Erythroblast (primary cell): ENCODE measurements at places on chromosomes 11 and 22.

DNA sequence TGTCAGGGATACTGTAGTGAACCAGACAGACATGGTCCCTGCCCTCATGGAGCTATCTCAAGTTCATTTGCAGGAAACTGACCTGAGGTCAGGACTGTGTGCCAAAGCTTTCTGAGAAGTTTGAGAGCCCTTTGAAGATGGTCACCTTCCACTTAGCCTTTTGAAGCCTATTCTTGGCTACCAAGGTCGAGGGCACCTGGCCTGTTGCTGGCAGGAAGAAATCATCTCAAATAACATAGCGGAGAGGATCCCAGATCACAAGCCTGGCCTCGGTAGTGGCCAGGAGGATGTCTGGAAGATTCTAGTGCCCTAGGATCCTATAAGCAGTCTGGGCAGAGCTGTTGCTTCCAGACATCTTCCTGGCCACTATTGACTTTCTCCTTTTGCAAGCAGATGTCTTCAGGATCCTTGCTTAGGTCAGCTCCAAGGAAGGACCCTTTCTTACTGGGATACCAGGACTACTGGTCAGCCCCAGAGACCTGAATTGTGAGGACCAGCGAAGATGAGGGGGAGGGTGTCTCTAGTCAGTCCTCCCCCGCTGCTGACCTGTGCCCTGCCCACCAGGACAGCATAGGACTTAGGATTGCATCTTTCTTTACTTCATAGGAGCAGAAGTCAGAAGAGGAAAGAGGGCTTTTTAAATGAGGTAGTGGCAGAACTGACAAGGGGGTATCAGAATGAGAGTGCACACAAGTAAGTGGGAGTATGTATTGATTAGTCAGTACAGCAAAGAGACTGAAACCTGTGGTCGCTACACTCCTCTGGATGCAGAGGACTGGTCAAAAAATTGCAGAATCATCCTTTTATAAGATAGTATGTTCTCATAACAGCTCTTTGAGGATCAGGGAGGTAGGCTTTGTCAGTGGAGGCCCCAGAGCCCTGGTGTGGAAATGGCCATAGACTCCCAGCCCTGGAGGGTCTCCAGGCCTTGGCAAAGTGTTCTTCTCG lies 94.8 kb downstream of the TEAD1 start:
- DNase-seq, result no peak

DNA sequence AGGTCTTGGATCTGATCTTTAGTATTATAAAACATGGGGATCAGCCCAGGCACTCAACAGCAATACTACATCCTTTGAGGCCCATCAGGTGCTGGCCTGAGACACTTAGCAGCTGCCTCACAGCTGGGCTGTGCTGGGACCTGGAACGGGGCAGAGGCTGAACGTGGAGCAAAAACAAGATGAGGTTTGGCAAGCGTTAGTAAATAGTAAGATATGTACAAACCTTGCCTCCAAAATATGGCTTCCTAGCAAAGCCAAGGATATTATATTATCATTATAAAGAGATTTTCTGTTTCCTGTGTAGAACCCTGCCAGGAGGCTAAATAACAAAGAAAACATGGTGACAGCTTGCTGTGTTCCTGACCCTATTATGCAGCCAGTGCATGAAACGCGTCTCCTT lies 60.0 kb upstream of the SPON1 start:
- no peak for DNase-seq

DNA sequence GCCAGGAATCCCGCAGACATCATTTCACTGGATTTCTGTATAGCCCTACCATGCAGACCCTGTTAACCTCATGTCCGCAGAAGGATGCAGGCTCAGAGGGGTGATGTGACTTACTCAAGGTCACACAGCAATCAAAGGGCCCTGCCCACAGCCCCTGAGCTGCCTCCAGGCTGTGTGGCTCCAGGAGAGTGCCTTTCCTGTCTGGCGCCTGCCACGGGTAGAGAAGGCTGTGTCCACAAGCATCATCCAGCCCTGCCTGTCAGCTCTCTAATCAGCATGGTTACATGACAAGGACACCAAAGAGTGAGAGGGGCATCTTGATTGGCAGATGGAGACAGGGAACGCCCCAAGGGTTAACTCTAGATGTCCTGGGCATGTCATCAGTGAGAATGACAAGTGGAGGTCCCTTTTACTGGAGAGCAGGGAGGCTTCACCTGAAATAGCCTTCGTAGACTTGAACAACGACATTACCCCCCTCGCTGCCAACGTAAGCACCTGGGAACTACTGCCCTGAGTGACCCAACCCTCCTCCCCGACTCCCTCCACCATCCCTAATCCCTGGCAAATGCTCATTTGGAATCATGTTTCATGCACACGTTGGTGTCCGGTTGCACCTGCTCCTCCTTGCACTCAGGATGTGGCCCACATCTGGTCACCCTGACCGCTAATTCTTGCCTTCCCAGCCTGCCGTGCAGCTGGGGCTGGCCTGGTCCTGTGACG lies 6.9 kb downstream of the FGF19 start:
- no peak for DNase-seq

GRCh38 chr11:119421351-119421750 lies 1.6 kb downstream of the THY1 start:
- DNase-seq, result no peak

DNA sequence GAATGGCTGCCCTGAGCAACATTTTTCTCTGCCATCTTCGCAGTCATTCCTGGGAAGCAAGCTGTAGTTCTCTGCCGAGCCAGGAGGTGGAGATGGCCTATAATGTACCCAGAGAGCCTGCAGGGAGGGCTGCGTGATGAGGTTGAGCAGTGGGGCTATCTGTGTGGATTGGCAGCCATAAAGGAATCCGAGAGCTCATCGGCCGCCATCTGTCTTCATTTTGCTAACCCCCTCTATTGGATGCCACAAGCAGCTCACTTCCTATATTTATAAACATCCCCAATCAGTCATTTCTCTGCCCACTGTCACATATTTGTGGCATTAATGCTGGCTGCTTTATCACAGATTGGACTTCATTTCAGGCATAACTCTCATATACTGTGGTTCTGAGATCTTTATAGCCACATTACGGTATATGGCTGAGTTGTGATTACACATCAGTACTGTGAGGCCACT lies 209.5 kb downstream of the NTM start:
- no peak for DNase-seq

DNA sequence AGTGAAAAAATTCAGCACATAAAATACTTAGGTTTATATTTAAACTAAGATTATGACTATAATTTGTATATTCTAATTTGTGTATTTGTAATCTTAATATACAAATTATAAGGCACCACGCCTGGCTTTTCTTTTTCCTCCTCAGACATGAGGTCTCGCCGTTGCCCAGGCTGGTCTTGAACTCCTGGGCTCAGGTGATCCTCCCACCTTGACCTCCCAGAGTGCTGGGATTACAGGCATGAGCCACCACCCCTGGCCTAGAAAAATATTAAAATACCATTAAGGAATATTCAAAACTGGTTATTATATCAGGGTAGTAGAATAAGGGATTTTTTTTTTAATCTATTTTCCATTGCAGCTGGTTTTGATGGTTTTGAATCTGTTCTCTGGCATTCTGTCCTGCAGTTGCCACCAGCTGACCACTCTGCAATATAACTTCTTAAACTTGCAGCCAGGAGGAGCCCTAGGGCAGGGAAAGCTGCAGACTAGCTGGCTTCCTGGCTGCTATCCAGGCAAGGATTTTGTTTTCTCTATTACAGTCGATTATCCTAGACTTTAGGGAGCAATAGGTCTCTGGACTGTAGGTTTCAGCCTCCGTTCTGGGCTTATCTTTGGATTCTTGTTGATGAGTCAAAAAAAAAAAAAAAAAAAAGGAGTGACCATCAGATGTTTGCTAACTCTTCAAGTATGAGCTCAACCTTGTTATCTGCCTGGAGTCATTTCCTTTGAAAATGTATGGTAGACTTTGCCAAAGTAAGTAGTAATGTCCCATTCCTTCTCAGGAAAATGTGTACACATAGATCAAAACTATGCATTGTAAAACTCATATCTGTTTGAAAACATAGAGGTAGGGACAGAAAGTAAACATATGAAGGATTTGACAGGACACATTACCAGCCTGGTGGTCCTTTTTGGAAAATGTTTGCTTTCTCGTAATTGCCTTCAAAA lies 13.2 kb downstream of the POLA2 start:
- DNase-seq, result peak; percentile 88

- DNase-seq, result no peak
Observed at GRCh38 chr11:113281052-113281725, 33.2 kb upstream of the TTC12 start.

DNA sequence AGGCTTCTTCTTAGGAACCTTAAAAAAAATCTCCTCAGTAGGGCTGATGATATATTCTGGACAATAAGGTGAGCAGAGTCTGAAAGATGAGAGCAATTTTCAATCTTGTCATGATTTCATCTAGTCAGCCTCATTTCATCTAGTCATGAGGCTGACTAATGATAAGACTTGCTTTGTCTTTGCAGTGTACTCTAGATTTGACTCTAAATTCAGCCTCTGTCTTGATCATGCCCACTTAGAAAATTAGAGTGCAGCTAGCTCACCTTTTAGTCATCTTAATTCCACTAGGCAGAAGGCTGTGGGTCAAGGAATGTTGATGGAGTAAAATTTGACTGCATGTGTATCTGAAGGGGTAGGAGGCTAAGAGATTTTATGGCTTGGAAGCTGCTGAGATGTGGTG lies 5.5 kb downstream of the EHF start:
- DNase-seq, result no peak

GRCh38 chr11:130037881-130038585 lies 31.7 kb upstream of the APLP2 start:
- no peak for DNase-seq

GRCh38 chr11:68181719-68182451 lies 31.2 kb downstream of the KMT5B start:
- DNase-seq, result no peak

DNA sequence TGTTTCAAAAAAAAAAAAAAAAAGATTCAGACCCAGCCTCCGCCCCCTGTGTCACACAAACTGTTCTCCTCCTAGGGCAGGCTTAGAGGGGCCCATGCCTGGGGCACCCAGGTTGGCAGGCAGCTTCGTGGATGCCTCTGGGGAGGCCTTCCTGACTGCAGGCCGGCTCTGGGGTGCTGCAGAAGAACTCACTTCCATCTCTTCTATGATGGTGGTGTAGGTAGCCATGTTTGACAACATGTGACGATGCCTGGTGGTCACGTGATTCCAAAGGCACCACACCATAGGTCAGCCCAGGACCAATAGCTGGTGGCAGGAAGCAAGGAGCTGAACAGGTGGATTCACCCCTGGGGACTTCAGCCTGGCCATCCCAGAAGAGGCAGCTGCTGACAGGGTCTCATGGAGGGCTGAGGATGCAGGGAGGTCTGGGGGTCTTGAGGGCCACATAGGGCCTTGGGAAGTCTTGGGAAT lies 24.1 kb upstream of the CELSR1 start:
- no peak for DNase-seq

DNA sequence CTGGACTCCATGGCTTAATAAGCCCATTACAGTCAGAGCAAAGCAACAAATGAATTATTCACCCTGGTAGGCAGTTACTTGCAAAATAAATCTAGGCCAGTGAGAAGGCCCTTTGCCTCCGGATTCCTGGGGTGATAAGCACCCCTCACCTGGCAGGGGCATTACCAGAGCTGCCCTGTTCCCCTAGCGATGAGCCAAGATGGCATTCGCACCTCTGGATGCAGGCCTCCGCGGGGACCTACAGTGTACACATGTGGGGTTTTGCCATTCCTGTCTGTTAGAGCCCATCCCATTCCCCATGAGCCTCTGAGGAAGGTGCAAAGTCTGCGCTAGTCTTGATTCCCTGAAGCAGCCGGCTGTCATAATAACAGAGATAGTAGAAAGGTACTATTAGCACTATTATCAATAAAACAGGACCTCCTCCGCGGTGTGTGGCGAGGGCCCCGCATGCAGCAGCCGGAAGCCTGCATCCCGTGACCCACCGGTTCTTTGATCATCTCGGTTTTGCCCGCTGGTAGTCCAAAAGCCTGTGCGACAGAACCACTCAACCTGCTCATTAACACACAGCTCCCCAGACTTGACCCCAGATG lies 344.3 kb downstream of the BRD1 start:
- no peak for DNase-seq

- DNase-seq, result no peak
Observed at GRCh38 chr22:44548981-44549380, 50.9 kb upstream of the RTL6 start.

- DNase-seq, result no peak
Observed at GRCh38 chr11:33448461-33449130, 191.4 kb downstream of the HIPK3 start.

DNA sequence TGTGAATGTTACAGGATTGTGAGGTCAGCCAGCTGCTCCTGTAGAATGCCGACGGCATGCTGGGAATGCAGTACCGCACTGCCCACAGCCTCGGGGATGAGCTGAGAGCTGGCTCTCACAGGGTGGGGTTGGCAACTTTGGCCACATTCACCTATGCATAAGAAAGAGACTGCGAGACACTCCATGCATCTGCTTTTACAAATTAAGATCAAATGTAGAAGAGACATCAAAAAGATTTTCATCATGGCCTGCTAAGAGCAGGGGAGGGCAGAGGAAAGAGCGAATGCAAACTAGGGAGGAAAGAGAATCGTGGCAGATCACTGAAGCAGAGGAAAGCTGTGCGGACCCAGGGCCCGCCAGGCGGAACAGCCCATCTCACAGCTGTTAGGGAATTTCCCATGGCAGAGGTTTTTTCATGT lies 49.8 kb upstream of the SPATA19 start:
- no peak for DNase-seq

DNA sequence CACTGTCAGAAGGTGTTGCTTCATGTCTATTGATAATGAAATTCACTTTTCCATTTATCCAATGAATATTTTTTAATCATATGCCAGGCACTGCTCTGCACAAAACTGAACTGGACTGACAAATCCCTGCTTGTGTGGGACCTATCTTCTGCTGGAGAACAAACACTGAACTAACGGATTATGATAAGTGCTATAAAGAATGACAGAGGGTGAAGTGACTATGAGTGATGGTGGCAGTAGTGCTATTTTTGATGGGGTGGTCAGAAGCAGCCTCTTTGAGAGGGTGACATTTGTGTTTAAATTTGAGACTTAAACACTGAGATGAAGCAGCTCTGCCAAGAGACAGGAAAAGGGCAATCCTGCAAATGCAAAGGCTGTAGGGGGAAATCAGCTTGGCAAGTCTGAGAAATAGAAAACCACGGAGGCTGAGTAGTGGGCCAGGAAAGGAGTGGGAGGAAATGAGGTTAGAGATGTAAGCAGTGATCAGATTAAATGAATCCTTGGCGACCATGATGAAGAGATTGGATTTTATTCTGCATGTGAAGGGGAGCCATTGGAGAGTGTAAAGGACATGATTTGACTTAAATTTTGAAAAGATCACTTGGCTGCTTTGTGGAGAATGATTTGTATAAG lies 6.0 kb downstream of the TBCEL start:
- no peak for DNase-seq

DNA sequence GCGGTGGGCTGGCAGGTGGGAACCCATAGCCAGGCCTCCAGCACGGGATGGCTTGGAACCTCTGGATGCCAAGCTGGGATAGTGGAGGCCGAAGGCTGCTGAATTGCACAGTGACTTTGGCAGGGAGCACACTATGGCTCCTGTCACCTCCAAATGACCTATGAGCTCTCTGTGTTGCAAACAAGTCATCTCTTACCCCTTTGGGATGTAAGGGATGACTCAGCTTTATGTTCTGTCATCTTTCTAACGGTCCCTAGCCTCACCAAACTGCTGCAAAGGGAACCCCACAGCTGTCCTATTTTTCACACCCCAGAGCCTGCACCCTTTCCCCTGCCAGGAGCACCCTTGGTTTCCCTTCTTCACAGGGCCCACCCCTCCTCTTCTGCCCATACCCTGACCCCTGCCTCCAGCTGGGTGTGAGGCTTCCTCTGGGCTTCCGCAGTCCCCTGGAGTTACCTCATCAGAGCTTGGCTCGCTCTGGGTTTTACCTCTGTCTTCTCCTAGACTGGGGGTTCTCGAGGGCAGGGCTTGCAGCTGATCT lies 2.7 kb upstream of the SCUBE1 start:
- DNase-seq, result no peak

GRCh38 chr11:64316672-64317324 lies 561 bp downstream of the TRMT112 start:
- DNase-seq, result peak; percentile 70
